ENCODE measurements at places on chromosomes 16 and 17. TPM values are rescaled to one million over a fixed set of nuclear protein-coding genes. Genes with fewer than 3 reads are reported as not detected.
A peak's percentile ranks its signal among the peaks of the same experiment; 100 is the strongest.

- H3K4me1 ChIP-seq: no peaks in the 10 kb centered on the region
- no peaks in the 10 kb centered on the region for H3K36me3 ChIP-seq
- H3K4me3 ChIP-seq: no peak overlapping the region
- H3K27ac ChIP-seq: no peak overlapping the region
These were observed 638.2 kb upstream of the SOX9 start for GRCh38 chr17:71482625-71483024.

- H3K36me3 ChIP-seq: peaks cover 7% of the 10 kb centered on the region
- no peak overlapping the region for H3K27ac ChIP-seq
- H3K4me1 ChIP-seq: peaks cover 12% of the 10 kb centered on the region
- peak; percentile 24 for DNase-seq
- H3K27me3 ChIP-seq: no peaks in the 10 kb centered on the region
These were observed 129.7 kb upstream of the CHMP6 start for GRCh38 chr17:80861892-80862291.

- H3K27ac ChIP-seq: peak overlapping the region; percentile 89
- H3K4me1 ChIP-seq: peaks cover 35% of the 10 kb centered on the region
- H3K36me3 ChIP-seq: no peaks in the 10 kb centered on the region
These were observed 1.1 kb upstream of the GNAO1 start for GRCh38 chr16:56190048-56190676.

GRCh38 chr16:28105954-28106353 is 42.4 kb upstream of the GSG1L start:
- peaks cover 4% of the 10 kb centered on the region for H3K36me3 ChIP-seq
- no peaks in the 10 kb centered on the region for H3K27me3 ChIP-seq
- peaks cover 19% of the 10 kb centered on the region for H3K4me1 ChIP-seq
- DNase-seq: no peak
- no peak overlapping the region for H3K4me3 ChIP-seq

DNA sequence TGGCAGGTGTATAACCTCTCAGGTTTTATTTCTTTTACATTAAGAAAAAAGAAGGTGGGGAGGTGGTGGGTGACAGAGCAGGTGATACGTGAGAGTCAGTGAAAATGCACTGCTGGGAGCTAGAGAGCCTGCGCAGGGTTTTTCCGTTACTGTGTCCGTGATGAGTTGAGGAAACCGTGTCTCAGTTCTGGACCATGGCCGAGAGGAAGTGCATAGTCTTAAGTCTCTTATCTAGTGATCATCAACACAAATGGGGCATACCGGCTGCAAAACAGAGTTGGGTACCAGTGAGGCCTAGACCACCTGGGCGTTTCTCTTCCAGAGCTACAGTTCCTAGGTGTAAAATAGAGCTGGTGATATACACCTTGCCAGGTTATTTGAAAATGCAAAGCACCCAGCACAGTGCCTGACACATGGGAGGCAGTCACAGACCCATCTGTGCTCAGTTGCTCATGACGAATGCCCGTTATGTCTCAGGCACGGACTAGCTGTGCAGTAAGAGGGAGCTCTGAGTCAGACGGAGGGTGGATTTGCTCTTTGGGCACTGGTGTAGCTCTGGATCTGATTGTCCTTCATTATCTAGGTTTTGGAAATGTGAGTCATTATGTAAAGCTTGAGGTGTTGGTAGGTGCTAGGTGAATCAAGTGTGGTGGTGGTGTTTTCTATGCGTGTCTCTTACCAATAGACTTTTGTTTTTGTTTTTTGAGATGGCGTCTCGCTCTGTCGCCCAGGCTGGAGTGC is 60.9 kb downstream of the RPTOR start:
- no peak overlapping the region for H3K27ac ChIP-seq
- DNase-seq: no peak
- no peaks in the 10 kb centered on the region for H3K36me3 ChIP-seq
- H3K4me3 ChIP-seq: no peak overlapping the region

DNA sequence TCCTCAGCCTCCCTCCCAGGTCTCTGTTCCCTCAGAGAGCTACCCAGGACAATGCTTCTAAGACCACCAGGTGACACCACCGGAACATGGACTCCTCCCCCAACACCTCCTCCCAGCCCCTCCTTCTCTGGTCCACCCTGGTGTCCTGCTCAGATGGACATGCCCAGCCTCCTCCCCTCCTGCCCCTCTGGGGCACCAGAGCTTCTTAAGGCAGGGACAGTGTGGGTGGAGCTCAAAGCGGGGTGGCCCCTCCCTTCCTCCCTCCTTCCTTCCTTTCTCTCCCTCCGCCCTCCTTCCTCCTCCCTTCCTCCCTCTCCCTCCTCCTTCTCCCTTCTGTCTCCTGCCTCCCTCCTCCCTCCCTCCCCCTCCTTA is 22.7 kb downstream of the TRPV3 start:
- H3K27me3 ChIP-seq: no peaks in the 10 kb centered on the region
- DNase-seq: peak; percentile 50
- no peak overlapping the region for H3K4me3 ChIP-seq
- H3K27ac ChIP-seq: no peak overlapping the region
- no peaks in the 10 kb centered on the region for H3K36me3 ChIP-seq

DNA sequence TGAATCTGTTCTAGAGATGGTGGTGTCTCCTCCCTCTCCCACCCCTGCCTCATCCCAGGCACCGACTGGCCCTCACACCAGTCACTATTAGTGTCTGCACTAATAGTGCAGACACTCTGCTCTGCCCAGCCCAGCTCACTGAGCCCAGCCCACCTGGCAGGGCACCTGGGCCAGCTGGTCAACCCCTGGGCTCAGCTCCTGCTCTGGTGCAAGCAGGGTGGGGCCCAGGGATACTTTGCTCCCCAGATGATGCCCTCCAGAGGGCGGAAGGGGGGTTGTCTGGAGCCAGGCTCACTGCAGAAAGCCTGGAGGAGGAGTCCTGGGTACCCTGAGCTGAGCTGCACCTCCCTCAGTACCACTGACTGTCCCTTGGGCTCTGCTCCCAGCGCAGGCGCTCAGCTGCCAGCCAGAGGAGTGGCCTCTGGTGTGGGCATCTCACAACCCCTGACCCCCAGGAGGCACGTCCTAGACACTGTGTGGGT is 14.5 kb downstream of the RAB11FIP4 start:
- no peaks in the 10 kb centered on the region for H3K36me3 ChIP-seq
- H3K27me3 ChIP-seq: no peaks in the 10 kb centered on the region
- no peaks in the 10 kb centered on the region for H3K4me1 ChIP-seq
- no peak for DNase-seq
- no peak overlapping the region for H3K27ac ChIP-seq

DNA sequence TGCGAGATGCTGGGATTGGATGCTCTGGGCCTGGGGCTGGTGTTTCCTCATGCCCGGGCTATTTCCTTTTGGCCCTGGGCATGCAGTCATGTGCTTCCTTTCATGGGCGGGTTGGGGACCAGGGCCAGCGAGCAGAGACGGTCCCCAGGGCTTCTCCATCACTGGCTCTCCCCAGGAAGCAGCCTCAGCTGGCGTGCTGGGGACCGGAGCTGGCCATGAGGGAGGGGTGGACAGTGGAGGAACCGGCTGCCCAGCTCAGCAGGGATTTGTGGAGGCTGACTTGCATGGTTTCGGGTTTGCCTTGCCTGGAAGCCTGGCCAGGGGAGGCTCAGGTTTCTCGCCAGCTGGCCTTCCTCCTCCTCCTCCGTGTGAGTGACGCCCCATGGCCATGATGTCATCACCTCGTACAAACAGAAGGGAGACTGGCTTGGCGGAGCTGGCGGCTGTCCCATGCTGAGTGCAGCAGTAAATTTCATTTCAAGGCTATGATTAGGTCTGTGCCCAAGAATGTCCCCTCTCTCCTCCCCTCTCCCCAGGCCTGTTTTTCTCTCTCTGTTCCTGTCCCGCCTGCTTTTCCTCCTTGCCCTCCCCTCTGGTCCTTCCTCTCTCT is 8.9 kb upstream of the TIMP2 start:
- H3K4me1 ChIP-seq: peaks cover 26% of the 10 kb centered on the region
- no peaks in the 10 kb centered on the region for H3K27me3 ChIP-seq
- no peak overlapping the region for H3K4me3 ChIP-seq
- H3K27ac ChIP-seq: peak overlapping the region; percentile 82
- DNase-seq: peak; percentile 92

DNA sequence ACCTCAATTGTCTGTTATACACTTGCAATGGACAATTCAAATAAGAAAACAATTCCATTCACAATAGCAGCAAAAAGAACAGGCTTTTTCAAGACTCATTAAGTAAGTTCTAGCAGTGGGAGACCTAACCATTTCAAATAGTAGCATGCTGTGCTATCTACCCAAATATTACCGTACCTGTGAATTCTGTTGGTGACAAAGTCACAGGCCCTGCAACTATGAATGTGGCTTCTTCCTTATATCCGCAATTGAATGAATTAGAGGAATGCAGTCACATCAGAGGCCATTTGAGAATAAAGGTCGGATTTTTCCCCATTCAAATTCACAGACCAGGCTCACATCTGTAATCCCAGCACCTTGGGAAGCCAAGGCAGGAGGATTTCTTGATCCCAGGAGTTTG is 800 bp upstream of the NME4 start:
- peak overlapping the region; percentile 82 for H3K27ac ChIP-seq
- H3K27me3 ChIP-seq: no peaks in the 10 kb centered on the region
- no peak for DNase-seq
- H3K4me3 ChIP-seq: peak overlapping the region; percentile 54
- H3K36me3 ChIP-seq: no peaks in the 10 kb centered on the region

DNA sequence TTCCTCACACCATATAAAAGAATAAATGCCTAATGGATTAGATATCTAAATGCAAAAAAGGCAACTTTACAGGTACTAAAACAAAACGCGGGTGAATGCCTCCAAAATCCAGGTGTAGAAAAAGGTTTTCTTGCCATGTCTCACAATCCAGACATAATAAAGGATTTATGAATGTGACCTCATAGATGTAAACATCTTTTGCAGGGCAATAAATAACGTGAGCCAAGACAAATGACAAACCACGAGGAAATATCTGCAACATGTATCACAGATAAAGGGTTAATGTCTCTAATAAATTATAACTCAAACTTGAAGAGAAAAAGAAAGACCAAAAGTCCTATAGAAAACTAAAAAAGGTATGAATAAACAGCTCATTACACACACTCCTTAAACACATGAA is 180.7 kb downstream of the PARN start:
- H3K27me3 ChIP-seq: no peaks in the 10 kb centered on the region
- no peak for DNase-seq
- H3K27ac ChIP-seq: no peak overlapping the region
- peaks cover 21% of the 10 kb centered on the region for H3K4me1 ChIP-seq
- peaks cover 15% of the 10 kb centered on the region for H3K36me3 ChIP-seq

- peaks cover 4% of the 10 kb centered on the region for H3K4me1 ChIP-seq
- no peak overlapping the region for H3K27ac ChIP-seq
- no peaks in the 10 kb centered on the region for H3K36me3 ChIP-seq
- no peak overlapping the region for H3K4me3 ChIP-seq
- no peak for DNase-seq
These were observed 577 bp downstream of the EVPLL start for GRCh38 chr17:18378205-18378505.

- no peak overlapping the region for H3K27ac ChIP-seq
- no peaks in the 10 kb centered on the region for H3K36me3 ChIP-seq
- no peak overlapping the region for H3K4me3 ChIP-seq
- DNase-seq: no peak
- H3K27me3 ChIP-seq: no peaks in the 10 kb centered on the region
- H3K4me1 ChIP-seq: peaks cover 51% of the 10 kb centered on the region
These were observed 11.9 kb upstream of the COL1A1 start for GRCh38 chr17:50213026-50214022.

DNA sequence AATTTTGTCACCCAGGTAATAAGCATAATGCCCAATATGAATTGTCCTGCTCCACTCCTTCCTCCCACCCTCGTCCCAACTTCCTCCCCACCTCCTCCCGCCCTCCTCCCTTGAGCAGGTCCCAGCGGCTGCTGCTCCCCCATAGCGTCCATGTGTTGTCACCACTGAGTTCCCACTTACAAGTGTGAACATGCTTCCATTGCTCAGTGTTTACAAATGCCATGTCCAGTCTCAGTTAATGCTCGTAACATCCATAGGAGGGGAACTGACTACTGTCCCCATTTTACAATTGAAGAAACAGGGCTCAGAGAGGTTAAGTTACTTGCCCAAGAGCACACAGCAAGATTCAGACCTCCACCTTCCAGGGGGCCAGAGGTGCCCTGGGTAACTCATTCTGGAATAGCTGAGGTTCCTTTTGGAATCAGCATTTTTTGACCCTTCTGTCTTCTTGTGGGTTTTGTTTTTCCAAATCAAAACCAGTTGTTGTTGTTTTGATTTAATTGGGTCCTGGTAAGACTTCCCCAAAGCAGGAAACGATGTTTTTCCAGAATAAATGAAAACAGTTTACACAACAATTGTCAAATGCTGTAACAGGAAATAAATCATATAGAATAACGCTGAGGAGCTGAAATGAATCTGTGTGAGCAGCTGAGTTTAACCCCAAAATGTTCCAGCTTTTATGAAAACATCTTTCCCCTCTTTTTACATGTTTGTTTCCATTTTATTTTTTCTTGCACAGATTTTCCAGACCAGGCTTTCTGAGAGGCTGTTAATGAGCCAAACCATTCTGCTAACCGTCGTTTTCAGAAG is 73.9 kb downstream of the ZDHHC7 start:
- H3K4me1 ChIP-seq: no peaks in the 10 kb centered on the region
- H3K27me3 ChIP-seq: no peaks in the 10 kb centered on the region
- no peak overlapping the region for H3K27ac ChIP-seq
- no peaks in the 10 kb centered on the region for H3K36me3 ChIP-seq

DNA sequence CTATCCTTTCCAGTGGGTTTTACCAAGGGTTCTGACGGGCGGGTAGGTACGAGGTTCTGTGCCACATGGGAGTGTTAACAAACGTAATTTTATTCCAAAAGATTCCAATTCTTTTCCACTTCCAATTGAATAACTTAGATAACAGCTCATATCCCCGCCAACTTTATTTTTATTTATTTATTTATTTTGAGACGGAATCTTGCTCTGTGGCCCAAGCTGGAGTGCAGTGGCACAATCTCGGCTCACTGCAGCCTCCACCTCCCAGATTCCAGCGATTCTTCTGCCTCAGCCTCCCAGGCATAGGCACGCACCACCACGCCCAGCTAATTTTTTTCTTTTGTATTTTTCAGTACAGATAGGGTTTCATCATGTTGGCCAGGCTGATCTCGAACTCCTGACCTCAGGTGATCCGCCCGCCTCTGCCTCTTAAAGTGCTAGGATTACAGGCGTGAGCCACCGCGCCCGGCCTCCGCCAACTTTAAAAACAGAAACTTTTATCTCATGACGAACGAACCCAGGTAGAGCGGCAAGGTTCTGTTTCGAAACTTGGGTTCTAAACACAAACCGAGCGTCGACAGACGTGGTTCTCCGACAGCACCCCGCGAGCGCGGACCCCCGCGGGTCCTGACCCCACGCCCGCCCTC is 613 bp downstream of the ECI1 start:
- no peak for DNase-seq
- no peaks in the 10 kb centered on the region for H3K27me3 ChIP-seq
- H3K36me3 ChIP-seq: peaks cover 63% of the 10 kb centered on the region
- H3K4me1 ChIP-seq: peaks cover 25% of the 10 kb centered on the region
- peak overlapping the region; percentile 76 for H3K4me3 ChIP-seq

DNA sequence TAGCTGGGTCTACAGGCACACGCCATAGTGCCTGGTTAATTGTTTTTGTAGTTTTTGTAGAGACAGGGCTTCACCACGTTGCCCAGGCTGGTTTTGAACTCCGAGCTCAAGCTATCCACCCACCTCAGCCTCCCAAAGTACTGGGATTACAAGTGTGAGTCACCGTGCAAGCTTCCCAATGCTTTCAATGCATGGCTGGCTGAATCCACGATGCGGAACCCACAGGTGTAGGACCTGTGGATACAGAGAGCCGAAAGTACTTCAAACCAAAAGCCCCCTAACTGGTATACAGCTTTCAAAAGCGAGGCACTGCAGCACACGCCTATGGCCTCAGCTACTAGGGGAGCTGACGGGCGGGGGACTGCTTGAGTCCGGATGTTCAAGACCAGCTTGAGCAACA is 44.8 kb downstream of the METTL16 start:
- no peaks in the 10 kb centered on the region for H3K27me3 ChIP-seq
- no peak overlapping the region for H3K4me3 ChIP-seq
- H3K36me3 ChIP-seq: no peaks in the 10 kb centered on the region
- no peak for DNase-seq

ACSM2A gene
- total RNA-seq: not detected

TPSG1 gene
- not detected for total RNA-seq

SSTR5 gene
- 2.1 TPM for total RNA-seq

UMOD gene
- not detected for total RNA-seq

SLC5A10 gene
- total RNA-seq: not detected
